ENCODE measurements at places on chromosomes 4 and X.

DNA sequence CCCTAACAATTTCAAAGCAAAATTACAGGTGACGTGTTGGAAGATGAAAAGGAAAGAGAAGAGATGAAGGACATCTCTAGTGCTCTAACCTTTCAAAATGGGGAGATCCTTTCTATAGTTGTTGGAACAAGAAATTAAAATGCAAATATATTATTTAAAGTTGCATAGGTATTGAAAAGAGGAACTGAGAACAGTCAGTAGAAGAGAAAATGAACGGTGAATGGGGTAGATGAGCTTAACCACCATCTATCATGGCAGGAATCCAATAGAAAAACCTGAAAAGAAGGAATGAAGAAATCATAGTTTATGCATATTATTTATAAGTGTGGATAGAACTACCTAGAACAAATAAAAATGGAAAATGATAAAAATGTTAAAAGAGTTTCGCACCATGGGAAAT lies 42.0 kb downstream of the ANXA5 start:
- DNase-seq, result no peak

- DNase-seq, result no peak
These were observed 9.8 kb downstream of the SRP72 start for GRCh38 chr4:56477192-56477702.

DNA sequence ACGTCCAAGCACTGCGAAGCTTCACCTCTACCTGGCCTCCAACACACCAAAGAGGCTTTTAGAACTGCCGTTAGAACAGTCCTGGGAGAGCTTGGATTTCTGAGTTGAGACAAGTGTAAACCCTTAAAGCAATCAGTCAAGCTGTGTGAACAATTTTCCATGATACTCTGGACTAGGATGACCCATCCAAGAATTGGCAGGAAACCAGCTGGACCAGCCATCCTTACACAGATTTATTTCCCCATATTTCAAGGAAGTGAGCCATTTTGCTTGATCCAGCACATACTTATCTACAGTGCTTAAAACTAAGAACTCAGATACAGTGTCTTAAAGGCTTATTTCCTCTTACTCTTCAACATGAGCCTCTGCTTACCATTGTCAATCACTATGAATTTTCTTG lies 340.7 kb upstream of the HS3ST1 start:
- no peak for DNase-seq

DNA sequence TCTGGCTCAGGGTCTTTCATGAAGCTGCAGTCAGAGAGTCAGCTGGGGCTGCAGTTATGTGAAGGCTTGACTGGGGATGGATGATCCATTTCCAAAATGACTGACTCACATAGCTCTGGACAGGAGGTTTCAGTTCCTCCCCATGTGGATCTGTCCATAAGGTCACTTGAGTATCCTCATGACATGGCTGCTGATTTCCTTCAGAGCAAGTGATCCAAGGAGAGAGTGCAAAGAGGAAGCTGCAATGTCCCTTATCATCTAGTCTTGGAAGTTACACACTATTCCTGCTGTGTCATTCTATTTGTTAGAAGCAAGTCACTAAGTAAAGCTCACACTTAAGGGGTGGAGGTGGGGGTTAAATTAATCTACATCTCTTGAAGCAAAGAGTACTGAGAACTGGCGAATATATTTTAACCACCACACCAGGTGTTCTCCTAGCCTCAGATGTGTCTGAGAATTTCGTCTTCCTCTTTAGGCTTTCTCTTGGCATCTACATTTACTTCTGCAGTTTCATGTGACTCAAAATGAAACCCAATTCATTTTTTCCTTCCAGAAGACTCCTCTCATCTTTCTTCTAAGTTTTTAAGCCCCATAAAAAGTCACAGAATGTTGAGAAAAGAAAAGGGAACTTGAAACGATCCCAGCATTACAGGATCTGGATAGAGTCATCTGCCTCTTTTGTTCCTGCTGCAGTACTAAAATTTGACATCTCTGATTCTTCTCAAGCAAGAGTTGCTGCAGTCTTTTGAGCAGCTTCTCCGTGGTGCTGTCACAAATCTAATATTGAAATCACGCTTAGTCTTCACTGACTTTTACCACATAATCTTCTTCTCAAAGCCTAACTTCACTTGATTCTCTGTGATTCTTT lies 3.8 kb upstream of the GRPR start:
- no peak for DNase-seq

DNA sequence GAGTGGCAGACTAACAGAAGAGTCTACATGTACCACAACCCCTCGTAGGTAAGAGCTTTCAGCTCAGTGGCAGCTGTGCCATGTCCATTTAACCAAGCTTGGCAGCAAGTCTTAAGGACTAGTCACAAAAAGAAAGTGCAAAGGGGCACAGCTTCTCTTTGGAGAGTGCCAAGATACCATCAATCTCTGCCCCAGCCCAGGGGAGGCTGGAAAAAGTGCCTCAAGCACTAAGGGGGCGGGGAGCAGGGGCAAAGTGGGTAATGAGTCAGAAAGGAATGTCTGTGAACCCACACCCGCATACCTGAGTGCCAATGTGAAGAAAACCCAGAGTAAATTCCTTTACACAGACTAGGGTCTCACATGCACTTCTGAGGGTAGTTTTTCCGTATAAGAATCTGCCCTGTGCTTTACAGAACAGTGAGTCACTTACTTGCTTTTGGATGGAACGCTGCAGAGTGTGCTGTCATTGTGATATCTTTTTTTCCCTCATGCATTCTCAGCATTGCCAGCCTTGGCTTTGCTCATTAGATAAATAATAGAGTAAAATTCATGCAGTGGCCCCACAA lies 219.8 kb downstream of the ZNF674 start:
- no peak for DNase-seq

DNA sequence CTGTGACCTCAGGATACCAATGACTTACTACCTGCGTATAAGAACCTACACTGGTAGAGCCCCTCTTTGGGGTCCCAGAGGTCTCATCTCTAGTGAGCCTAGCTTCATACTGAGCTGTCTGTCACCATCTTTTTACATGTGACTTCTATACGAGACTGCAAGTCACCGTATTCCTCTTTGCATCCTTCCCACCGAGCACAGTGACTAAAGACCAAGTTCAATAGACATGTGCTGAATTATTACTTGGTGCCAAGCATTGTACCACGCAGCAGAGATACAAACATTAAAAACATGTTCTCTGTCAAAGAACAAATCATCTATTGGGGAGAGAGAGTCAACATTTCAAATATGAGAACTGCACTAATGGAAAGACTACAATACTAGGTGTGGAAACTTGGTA lies 16.4 kb downstream of the ARAP2 start:
- no peak for DNase-seq

DNA sequence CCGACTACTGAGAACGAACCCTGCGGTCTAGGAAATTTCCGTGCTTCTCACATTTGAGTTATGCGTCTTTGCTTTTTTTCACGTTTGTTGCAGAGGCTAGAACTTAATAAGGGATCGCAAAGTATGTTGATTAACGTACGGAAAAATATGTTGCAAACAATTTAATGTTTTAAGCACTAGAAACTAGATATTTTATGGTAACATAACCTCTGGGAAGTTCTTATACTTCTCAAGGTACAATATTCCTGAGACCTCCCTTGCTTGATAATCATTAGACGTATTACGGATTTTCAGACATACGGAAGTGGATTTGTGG lies 639 bp upstream of the PRDM5 start:
- no peak for DNase-seq

DNA sequence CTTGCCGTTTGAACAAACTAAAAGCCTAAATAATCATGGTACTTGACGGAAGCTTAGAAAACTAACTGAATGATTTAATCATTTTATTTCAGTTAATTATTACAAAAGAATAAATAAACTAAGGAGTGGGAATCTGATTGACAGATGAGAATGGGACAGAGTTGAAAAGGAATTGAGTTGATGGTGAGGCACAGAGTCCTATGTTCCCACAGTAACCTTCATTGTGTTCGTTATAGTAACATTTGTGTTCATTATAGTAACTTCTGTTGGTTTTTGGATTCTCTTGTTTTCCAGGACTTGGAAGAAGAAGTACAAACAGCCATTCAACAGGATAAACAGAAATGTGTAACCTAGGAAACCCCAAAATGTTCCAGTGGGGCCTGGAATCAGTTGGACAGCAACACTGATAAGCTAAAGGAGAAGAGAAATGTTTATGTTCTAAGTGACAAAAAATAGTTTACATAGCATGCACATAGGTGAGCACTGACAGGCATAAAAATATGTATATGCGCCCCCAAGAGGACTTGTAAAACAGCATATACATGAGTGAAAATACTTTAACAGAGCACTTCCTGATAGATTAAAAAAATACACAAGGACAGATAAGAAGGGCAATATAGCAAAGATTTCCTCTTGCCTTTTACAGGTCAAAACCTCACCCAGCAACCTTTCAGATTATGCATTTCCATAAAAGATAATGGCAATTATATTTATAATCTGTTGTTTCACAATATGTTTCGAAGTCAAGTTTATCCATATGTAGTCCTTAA lies 218.6 kb upstream of the HTR2C start:
- DNase-seq, result no peak

DNA sequence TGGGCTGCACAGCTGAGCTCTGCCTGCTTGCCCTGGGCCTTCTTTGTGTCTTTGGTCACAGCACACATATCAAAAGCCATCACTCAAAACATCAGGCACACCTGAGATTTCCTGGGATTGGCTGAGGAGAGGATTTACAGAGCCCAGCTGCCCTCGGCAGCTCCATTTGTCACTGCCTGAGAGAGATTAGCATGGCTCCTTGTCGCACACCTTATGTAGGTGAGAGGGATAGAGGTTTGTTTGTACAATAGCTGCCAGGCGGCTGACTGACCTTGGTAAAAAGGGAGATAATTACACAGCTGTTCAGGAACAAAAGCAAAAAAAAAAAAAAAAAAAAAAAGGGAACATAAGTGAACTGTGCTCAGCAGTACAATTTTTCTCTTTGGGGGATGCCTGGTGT lies 63.2 kb downstream of the MGST2 start:
- no peak for DNase-seq

DNA sequence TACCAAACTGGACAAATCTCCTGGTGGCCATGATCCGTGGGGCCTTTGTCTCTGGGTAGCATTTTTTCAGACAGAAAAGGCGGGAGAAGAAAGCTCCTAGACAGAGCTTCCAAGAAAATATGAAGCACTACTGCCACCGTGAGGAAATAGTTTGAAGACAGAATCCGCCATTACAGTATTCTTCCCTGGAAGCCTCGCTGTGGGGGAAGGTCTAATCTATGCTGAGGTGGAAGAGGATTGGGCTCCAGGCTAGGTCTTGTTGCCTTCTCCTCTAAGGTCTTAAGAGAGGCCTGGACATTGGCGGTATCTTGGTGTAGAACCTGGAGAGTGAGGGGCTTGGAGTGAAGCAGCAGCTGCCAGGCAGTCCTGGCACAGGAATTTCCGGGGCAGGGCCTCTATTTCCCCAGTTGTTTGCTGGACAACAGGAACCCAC lies 218.9 kb downstream of the OR13H1 start:
- no peak for DNase-seq

GRCh38 chr4:80077639-80078038 lies 4.6 kb upstream of the ANTXR2 start:
- no peak for DNase-seq

DNA sequence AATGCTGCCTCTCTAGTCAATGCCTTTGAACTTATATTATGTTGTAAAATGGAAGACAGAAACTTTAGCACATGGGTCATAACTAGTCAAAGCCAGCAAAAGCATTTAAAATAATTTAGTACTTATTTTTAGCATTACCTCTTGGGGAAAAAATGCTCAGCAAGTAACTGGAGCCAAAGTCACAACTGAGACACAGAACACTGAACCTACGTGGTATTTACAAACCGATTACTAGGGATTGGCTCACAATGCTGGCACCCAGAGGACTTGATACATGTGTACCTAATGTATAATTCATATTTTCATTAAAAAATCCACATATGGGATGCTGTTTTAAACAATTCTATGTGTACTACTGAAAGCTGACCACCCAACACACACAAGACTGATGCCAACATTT lies 38.4 kb downstream of the PHKA2 start:
- DNase-seq, result no peak

DNA sequence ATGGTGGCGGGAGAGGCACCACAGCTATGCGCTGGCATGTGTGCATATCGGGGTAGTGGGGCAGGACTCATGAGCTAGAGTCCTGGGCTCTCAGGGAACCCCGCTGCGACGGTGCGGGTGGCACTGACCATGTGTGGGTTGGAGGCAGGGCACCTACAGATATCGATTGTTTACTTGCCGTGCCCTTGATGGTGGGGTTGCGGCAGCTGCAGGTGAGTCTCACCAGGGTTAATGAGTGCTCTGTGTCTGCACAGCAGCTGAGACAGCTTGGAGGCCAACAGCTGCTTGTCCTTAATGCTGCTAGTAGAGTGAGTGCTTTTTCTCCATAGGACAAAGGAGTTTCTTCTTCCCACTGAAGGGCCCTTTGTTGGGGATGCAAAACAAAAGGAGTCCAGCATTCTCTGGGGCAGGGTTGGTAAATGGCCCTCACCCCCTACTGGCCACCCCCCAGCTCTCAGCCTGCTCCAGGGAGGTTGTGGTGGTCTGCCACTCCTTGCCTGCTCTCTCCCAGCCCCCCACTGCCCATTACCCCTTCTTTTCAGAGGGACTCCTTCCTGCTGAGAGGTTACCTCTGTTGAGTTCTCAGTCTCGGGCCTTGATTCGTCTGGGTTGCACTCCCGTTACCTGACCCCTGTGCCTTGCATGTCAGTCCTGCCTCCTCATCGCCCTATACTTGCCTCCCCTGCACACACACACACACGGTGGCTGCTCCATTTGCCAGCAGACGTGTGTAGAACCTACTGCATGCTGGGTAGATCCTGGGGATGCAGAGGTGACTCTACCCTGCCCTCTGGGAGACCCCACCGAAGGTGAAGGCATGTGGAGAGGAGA lies 52.8 kb downstream of the TBC1D14 start:
- no peak for DNase-seq

GRCh38 chrX:115366535-115366934 lies 77.0 kb downstream of the LUZP4 start:
- no peak for DNase-seq

DNA sequence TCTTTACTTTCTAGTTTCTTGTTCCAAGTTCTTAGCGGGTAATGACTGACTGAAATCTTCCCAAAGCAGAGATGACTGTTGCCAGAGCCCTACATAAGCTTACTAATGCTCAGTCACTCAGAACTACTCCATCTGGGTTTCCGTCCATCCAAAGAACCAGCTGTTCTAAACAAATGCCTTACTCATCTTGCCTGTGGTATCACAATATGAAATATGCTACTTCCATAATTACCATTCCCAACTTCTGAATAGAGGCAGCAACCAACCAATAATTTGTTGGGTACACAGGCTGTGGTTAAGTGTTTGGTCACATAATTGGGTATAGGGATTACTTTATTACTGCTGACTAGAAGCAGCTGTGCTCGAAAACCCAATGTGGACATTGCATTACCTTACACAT lies 930.2 kb upstream of the DIAPH2 start:
- no peak for DNase-seq

DNA sequence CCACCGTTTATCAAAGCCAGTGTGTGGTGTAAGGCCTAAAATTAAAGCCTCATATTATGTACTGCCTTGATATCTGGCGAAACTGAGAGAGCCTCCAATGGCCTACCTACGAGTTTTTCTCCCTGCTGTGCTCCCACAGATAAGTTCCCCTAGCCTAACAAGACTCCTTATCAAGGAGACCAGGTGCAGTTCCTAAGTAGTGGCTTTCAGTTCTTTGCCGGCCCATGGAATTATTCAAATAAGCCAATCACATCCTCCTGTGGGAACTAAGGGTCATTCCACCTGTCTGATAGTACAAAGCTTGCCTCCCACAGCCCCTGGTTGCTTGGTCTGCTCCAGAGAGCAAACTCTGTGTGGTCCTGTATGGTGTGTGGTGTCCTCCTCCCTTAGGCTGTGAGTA lies 99.8 kb upstream of the TEX13C start:
- no peak for DNase-seq

All from vagina (tissue), 2 donors.